OCI-LY7 (cell line): ENCODE measurements at places on chromosomes 11 and 22.

GRCh38 chr11:82818409-82819043, 81.7 kb downstream of the PRCP start:
- no peak for DNase-seq

DNA sequence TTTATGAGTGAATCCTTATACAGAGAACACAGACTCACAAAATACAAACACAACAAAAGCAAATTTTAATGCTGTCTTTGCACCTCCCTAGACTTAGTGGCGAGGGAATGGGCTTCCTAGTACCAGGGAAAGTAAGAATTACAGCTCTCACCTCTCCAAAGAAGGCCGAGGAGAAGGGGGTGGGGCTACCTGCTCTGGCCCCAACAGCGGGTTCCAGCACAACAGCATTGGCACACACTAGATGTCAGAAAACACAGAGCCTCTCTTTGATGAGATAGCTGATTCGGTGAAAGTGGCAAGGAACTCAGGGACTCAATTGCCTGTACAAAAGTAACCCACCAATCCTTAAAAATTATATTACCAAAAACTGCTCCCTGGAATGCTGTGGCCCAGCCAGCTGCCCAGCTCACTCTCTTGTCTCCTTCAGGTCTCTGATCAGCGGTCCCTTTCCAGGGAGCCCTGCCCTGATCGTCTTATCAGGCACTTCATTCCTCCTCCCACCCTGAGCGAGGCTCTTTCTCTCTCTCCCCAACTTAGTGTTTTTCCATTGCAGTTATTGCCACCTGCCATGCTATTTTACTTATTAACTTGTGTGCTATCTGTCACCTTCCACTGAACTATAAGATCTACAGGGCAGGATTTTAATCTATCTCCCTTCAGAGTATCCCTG, 30.7 kb downstream of the SPON1 start:
- DNase-seq: no peak

DNA sequence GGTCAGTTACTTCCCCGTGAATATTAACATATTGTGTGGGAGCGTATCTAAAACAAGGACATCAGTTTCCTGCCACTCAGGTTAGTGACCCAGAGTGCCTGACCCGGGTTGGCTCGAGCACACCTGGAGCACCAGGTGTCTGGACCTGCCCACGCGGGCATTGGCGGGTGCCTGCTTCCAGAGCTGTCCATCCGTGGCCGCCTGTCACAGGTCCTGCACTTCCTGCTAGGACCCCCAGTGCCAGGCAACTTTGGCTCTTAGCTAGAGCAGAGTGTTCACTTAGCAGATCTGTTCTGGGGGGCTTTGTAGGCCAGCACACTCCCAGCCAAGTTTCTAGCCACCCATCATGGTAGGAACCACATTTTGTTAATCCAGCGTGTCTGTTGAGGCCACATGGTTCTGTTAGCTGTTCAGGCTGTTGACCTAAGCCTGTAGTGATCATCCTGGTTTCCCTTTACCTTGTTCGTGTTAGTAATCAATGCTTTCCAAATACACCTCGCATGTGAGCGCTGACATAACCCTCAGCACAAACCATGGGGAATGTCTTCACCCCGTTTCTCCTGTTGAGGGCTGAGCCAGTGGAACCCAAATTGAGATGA, 29.5 kb downstream of the MOV10L1 start:
- peak; percentile 29 for DNase-seq

- DNase-seq: no peak
Observed at GRCh38 chr11:46537121-46537520, 56.7 kb downstream of the AMBRA1 start.

DNA sequence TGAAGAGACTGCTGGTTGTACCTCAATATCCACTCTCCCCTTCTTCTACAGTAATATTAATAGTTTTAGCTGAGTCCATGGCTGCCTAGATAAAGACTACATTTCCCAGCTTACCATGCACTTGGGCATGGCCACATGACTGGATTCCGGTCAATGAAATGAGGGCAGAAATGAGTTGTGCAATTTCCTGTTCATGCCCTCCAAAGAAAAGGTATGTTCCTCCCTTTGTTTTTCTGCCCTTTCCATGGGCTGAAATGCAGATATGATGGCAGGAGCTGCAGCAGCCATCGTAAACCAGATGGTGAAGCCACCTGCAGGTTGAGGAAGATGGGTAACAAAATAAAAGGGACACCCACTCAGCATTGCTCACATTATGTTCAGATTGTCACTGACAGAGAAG, 15.3 kb upstream of the ELFN2 start:
- peak; percentile 48 for DNase-seq

GRCh38 chr11:6737872-6738466, 33.8 kb downstream of the OR2AG2 start:
- peak; percentile 80 for DNase-seq

DNA sequence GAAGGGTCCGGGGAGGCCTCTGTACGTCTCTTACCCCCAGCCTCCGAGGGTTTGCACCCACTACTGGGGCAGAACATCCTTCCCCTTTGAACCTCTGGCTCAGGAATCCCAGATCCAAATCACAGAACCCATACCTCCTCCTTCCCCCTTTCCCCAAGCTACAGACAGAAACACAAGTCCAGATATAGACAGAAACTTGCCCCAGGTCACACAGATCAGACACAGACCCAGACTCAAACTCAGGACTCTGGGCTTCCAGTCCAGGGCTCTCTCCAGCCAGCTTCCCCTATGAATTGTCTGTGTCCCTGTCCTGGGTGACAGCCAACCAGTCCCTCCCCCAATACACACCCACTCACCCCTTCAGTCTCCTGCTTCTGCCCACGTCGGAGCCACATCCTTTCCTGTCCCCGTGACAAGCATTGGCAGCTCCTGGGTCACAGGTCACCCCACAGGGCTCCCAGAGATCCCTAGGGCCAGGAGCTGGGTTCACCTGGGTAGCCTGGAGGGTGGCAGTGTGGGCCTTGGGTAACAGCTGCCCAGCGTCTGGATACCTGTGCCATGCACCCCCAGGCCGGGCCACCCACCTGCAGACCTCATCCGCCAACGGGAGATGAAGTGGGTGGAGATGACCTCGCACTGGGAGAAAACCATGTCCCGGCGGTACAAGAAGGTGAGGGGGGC, 772 bp downstream of the TBC1D10C start:
- DNase-seq: no peak

GRCh38 chr22:20111689-20112622, 3.9 kb upstream of the RANBP1 start:
- no peak for DNase-seq

DNA sequence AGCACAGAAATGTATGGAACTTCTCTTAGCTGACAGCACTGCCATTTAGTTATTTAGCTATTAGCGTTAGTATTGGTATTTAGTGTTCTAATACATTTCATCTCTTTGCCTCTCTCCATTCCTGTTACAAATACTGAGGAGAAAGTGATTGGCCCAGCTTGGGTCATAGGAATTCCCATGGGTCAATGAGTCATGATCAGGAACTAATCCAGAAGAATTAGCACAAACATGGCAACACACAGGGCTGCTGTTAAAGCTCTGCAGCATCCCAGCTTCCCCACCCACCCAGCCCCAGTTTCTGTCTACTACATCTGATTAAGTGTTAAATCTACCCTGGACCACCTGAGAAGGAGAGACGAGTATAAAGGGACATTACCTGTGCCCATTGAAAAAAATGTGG, 36.1 kb downstream of the PDGFD start:
- DNase-seq: no peak

GRCh38 chr22:45262195-45262930, 21.7 kb upstream of the KIAA0930 start:
- peak; percentile 36 for DNase-seq

DNA sequence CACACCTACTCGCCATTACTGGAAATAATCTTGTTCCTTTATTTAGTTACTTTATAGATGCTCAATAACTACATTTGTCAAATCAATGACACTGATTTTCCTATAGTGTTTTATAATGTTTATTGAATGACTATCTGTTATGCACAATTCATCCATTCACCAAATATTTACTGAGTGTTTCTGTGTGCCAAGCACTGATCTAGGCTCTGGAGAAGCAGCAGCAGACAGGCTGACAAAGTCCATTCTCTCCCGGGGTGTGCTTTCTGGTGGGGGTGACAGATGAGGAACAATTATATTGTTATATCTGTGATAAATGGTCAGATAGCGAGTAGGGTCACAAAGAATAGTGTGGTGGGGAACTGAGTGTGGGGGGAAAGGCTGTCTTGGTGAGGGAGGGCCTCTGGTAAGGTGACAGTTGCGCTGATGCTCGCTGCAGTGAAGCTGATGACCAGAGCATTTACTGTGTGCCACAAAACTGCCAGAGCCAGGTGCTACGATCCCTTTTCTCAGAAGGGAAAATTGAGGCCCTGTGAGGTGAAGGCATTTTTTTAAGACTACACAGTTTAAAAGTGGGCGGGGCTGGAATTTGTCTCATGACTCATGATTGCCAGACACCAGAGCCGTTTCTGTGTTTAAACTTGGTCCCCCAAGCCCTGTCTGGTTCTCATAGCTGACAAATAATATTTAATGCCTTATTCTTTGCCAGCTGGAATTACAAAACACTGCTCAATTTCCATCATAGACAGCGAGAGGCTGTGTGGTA, 10.2 kb downstream of the PACS1 start:
- DNase-seq: no peak

DNA sequence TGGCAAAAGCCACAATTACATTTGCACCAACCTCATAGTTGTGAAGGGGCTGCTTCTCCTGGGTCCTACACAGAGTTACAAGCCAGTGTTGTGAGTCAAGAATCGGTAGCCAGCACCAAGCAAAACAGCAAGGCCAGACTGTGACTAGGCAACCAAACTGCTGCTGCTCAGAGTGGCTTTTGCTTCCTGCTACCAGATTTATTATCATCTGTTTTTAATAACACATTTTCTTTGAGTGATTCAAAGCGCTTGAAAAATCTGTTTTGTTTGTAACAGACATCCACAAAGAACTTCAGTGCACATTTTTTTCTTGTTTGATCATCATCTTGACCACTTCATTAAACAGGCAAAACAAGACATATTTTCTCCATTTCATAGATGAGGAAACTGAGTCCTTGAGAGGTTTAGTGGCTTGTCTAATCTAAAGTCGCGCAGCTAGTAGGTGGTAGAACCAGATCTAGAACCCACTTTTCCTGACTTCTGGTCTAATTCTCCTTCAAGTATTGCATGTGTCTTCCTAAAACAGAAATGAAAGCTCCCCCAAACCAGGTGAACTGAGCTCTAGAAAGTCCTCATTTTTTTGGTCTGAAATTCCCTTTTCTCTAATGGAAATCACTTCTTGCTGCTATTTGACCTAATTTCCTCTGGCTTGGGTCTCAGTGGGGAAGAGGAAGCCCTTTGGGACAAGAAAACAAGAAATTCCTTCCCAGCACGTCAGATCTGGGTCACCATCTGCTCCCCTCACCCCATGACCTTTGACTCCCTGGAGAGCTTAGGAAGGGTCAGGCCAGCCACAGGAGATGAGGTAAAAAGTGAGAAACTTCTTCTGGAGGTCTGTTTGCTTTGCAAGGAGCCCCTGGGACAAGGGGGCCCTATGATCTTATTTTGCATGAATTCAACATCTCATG, 39.9 kb downstream of the CWC15 start:
- no peak for DNase-seq

DNA sequence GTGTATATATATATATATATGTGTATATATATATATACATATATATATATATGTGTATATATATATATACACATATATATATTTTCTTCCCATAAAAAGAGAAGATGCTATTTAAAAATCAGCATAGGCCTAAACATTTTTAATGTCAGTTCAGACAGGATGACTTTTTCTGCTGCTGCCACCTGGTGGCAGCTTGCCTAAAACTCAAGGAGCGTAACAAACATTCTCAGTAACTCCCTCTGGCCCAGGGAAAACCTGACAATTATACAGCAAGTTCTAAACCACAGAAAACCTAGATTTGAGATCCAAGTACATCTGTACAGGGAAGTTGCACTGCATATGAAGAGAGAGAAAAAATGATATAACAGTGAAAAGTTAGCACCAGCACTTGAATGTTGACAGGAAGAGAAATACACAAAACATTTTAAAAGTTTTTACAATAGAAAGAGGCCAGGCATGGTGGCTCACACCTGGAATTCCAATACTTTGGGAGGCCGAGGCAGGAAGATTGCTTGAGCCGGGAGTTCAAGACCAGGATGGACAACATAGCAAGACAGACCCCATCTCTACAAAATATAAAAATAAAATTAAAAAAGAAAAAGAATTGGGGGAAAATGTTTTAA, 16.6 kb downstream of the OR8A1 start:
- DNase-seq: peak; percentile 56

DNA sequence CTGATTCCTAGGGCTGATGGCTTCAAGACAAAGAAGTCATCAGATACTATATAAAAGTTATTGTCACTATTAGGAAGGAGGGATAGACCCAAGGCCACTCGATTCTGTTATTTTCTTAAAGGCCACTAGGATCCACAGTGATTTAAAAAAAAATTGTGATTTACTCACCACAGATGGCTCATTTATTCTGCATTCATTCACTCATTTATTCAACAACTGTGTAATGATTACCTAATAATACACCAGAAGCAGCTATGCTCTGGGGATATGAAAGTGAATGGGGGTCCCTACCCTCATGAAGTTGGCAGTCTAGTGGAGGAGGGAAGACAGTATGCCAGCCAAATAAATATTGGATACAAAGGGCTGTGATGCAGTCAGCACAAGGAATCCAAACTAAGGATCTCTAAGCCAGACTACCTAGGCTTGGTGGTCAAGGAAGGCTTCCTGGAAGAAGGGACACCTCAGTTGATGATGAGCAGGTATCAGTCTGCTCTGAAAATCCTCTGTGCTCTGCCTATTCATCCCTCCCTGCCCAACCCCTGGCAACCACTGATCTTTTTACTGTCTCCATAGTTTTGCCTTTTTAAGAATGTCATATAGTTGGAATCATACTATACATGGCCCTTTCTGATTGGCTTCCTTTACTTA, 110.5 kb downstream of the NAT10 start:
- no peak for DNase-seq

GRCh38 chr11:17887779-17888178, 125.1 kb downstream of the SERGEF start:
- no peak for DNase-seq

- peak; percentile 79 for DNase-seq
Observed at GRCh38 chr22:37623075-37624016, 14.7 kb downstream of the GGA1 start.
